ENCODE measurements at places on chromosomes 16 and 17. TPM values are rescaled to one million over a fixed set of nuclear protein-coding genes. Genes with fewer than 3 reads are reported as not detected.

CTRB1 gene
- total RNA-seq = not detected

- peaks cover 11% of the 10 kb centered on the region for H3K4me1 ChIP-seq
- H3K4me3 ChIP-seq = peak overlapping the region; percentile 54
- DNase-seq = peak; percentile 51
Observed at GRCh38 chr17:38673707-38674013, 1.1 kb downstream of the EPOP start.

DNA sequence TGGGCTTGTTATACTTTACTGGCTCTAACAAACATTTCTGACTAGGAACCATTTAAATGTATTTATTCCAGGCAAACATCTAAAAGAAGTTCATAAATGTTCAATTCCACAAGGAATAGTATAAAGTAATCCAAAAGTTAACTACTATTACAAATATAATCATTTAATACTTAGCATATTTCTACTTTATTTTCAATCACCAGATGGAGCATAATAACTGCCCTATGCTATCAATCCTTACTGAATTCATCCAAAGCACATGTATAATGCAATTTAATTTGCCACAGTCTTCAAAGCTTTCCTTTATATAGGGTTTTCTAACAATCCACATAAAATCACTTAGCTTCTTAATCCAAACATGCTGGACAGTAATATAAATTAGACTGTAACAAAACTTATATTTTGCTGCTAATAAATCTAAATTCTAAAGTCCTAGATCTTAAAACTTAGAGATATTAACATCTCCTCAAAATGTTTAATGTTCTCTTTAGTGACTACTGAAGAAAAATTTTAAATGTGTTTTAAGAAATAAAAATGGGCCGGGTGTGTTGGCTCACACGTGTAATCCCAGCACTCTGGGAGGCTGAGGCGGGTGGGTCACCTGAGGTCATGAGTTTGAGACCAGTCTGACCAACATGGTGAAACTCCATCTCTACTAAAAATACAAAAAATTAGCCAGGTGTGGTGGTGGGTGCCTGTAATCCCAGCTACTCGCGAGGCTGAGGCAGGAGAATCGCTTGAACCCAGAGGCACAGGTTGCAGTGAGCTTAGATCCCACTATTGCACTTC is 5.9 kb downstream of the MEIOB start:
- no peak overlapping the region for H3K4me3 ChIP-seq
- H3K36me3 ChIP-seq = no peaks in the 10 kb centered on the region
- H3K4me1 ChIP-seq = no peaks in the 10 kb centered on the region
- H3K27me3 ChIP-seq = peaks cover 30% of the 10 kb centered on the region

DNA sequence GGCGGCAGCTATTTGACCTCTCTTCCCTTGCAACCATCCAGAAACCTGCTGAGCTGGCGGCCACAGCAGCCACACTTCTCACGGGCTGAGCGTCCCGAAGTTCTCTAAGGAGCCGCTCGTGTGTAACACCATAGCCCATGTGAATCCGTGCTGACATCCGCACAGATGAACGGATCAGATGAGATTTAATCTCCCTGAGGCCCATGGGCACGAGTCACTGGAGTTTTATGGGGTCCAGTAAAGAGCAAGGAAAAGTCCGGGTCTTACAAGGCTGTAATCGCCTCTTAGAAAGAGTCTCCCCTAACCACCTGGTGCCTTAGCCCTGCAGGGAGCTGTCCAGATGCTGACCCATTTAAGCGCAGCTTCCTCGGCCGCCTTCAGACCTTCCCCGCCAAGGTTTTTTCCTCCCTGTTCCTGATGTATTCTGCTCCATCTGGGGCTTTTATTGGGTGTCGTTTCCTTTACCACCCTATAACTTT is 5.5 kb upstream of the CACNG5 start:
- H3K4me3 ChIP-seq = no peak overlapping the region
- DNase-seq = peak; percentile 82
- no peaks in the 10 kb centered on the region for H3K36me3 ChIP-seq
- H3K27me3 ChIP-seq = peaks cover 12% of the 10 kb centered on the region

- no peaks in the 10 kb centered on the region for H3K36me3 ChIP-seq
- DNase-seq = no peak
- H3K4me1 ChIP-seq = no peaks in the 10 kb centered on the region
- no peaks in the 10 kb centered on the region for H3K27me3 ChIP-seq
- H3K4me3 ChIP-seq = no peak overlapping the region
Observed at GRCh38 chr17:79073016-79073705, 1.5 kb upstream of the ENGASE start.

DNA sequence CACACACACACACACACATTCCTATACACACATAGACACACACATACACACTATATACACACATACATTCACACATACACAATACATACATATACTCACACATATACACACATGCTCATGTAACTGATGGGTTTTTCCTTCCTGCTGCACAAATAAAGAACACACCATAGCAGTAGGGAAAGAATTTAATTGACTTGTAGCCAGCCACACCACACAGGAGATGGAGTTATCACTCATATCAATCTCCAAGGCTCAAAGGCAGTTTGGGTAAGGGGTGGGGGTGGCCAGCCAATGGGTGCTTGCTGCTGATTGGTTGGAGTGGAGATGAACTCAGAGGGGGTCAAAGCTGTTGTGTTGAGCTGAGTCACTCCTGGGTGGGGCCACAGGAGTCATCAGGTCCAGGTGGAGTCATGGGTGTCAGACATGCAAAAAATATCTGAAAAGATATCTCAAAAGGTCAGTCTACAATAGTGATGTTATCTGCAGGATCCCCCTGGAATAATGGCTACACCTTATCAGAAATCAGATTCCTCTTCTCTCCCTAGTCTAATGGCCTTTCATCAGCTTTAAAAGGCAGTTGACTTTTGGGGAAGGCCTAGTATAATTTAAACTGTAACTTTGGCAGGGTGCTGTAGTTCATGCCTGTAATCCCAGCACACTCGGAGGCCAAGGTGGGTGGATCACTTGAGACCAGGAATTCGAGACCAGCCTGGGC is 46.1 kb downstream of the WSB1 start:
- DNase-seq = no peak
- no peak overlapping the region for H3K27ac ChIP-seq
- H3K4me1 ChIP-seq = peaks cover 6% of the 10 kb centered on the region
- H3K36me3 ChIP-seq = no peaks in the 10 kb centered on the region
- H3K4me3 ChIP-seq = no peak overlapping the region
- H3K27me3 ChIP-seq = no peaks in the 10 kb centered on the region

DNA sequence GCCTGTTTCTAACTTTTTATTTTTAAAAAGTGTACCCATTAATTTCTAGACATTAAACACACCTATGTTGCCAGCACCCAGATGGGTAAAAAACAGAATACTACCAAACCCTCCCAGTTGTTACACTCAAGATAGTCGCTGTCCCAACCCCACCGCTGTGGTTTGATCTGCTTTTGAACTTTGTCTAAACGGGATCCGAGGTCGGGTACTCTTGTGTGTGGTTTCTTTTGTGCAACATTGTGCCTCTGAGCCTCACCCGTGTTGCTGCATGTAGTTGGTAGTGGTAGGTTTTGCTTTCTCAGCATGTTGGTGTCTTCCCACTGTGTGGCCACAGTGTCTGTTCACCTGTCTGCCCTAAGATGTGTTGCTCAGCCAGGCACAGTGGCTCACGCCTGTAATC is 4.3 kb downstream of the KLHL36 start:
- no peak overlapping the region for H3K4me3 ChIP-seq
- DNase-seq = no peak
- no peaks in the 10 kb centered on the region for H3K27me3 ChIP-seq
- no peaks in the 10 kb centered on the region for H3K4me1 ChIP-seq
- H3K27ac ChIP-seq = no peak overlapping the region
- H3K36me3 ChIP-seq = peaks cover 4% of the 10 kb centered on the region

All from cardiac muscle cell (in vitro differentiated cells and primary cell).